Amniotic stem cell (primary cell): ENCODE measurements at places on chromosomes 3 and 15.

- DNase-seq = no peak
These were observed 10.1 kb upstream of the WNT5A start for GRCh38 chr3:55497250-55497649.

DNA sequence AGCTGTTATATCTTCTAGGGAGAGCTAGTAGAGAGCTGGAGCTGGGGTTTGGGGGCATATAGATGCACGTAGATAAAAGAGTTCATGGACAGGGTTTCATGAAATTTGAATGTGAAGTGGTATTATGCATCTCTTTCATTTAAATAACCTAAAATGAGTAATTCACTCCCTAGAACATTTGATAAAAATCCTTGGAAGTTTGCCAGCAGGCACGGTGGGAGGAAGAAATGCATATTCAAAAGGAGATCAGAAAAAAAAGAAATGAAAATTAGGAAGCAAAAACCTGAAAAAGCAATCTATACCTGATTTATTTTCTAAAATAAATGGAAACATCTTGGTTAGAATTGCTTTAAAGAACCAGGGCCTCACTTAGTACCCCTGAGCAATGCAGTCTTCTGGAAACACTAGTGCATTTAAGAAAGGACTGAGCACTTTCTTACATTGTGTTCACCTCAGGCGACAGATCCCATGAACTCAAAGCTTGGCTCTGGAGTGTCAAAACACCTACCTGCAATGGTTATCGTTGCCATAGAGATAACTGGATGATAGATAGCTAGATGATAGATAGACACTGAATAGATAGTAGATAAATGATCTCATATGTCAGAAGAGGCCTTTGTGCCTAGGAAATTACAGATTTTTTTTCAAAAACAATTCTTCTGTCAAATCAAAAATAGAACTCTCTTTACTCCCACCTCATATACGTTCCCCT, 458.6 kb upstream of the THRB start:
- no peak for DNase-seq

GRCh38 chr3:156952011-156952410, 125.9 kb downstream of the LEKR1 start:
- no peak for DNase-seq

DNA sequence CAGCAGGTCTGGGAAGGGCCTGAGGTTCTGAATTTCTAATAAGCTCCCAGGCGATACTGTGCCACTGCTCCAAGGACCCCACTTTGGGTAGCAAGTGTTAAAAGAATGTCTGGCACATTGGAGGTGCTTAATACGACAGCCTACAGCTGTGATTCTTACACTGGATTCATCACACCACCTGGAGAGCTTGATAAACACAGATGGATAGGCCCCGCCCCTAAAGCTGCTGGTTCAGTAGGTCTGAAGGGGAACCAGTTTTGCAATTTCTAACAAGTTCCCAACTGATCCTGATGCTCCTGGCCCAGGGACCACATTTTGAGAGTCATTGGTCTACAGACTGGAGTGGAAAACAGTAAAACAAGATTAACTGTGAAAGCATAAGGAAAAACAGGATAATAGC, 124.8 kb upstream of the ST8SIA2 start:
- DNase-seq = no peak

GRCh38 chr3:82410366-82410765, 648.9 kb upstream of the GBE1 start:
- no peak for DNase-seq

DNA sequence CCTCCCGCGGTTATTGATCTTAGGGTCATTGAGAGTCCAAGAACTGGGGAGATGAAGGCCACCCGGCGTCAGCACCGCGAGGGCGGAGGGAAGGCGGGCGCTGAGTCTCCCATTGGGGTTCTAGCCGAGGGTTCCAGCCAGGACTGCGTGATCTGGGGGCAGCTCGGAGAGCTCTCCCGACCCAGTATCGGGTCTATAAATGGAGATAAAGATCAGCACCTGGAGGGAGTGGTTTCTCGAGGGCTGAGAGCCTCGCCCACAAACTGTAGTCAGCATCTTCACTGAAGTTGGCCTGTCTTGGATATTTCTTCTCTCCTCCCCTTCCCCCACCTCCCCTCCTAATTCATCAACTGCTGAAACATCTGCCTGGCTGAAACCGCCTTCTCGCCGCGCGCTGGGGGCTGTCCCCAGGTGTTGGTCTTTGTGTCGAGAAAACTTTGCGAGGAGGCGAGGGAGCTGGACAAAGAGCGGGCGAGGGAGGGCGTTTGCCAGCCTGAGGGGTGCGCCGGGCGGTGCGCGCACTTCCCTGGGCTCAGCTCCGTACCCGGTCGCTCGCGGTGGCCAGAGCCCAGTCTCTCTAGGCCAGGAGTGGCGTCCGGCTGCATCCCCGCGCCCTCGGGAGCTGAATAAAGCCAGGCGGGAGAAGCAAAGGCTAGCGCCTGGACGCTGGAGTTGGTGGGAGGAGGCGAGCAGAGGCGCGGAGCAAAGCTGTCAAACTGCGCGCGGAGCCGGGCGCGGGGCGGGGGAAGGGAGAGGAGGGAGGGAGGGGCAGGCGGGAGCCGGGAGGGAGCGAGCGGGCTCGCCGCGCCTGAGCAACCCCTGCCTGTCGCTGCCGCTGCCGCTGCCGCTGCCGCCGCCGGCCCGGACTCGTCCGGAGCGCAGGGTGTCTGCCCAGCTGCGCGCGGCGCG, at the start of gene ST8SIA2:
ST8SIA2 (plus strand) TSS at position 811 of the 909 bp plus-strand sequence. CDS start 184 bp downstream, outside the sequence.
- DNase-seq = no peak

GRCh38 chr15:38944536-38944935, 379.9 kb upstream of the RASGRP1 start:
- no peak for DNase-seq

- no peak for DNase-seq
These were observed 298.9 kb downstream of the RPLP1 start for GRCh38 chr15:69751566-69751965.

- no peak for DNase-seq
These were observed 520 bp downstream of the SLC26A6 start for GRCh38 chr3:48634661-48635221.

GRCh38 chr3:176739159-176739558, 458.1 kb downstream of the TBL1XR1 start:
- DNase-seq = no peak

DNA sequence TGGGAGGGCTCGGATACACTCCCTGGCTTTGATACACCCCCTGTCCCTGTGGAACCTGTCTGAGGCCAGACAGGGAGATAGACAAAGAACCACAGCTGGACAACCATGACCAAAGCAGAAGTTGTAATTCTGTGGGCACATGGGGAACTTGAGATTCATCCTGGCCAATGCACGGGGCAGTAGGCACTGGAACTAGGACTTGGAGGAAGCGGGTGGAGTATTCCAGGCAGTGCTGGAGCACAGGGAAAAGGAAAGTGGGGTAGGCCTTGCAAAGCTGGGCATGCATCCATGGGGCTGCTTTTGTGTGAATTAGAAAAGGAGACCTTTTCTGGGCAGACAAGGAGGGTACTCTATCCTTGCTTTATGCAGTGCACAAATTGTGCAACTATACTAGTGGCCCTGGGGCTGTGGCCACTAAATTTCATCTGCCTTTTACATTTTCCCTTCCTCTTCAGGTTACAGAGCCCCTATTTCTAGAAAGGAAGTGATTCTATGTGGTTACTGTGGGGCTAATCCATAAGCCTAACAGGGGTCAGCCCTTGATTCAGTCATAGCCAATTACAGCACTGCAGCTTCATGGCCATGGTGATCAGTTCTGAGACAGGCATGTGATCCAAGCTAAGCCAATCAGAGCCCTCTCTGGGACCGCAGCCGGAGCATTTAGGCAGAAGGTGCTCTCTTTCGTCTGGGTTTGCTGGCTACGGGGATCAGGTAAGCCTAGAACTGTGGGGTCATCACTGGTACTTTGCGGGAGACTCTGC, 21.0 kb downstream of the CRABP1 start:
- no peak for DNase-seq

- peak; percentile 49 for DNase-seq
These were observed 19.2 kb upstream of the KPNA1 start for GRCh38 chr3:122533931-122534334.

- no peak for DNase-seq
These were observed 127.7 kb downstream of the NUP210 start for GRCh38 chr3:13292375-13292774.

DNA sequence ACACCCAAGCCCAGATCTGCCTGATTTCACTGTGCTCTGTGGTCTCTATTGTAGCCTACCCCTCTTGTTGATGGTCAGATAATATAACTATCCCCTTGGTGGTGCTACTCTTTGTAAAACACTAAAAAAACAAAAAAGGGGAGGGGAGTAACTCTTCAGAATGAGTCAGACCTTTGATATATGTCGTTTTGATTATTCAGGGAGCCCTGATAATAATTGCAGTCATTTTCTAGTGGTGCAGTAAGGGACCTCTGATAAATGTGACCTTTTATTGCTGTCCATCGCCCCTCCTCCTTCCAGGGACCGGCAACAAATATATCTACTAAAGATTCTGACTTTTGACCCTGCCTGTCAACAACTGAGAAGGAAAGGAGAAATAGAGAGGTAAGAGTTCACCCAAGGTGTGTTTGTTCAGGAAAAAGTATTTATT, 45.1 kb upstream of the MAGI1 start:
- no peak for DNase-seq

- DNase-seq = no peak
These were observed 150.6 kb downstream of the TPRG1 start for GRCh38 chr3:189322339-189322738.

GRCh38 chr3:178709051-178709450, 172.8 kb downstream of the KCNMB2 start:
- no peak for DNase-seq

GRCh38 chr3:181885868-181886630, 174.3 kb downstream of the SOX2 start:
- DNase-seq = no peak

GRCh38 chr3:33826688-33827087, 28.3 kb downstream of the PDCD6IP start:
- peak; percentile 68 for DNase-seq

- no peak for DNase-seq
These were observed 29.3 kb downstream of the SHQ1 start for GRCh38 chr3:72818905-72819304.

DNA sequence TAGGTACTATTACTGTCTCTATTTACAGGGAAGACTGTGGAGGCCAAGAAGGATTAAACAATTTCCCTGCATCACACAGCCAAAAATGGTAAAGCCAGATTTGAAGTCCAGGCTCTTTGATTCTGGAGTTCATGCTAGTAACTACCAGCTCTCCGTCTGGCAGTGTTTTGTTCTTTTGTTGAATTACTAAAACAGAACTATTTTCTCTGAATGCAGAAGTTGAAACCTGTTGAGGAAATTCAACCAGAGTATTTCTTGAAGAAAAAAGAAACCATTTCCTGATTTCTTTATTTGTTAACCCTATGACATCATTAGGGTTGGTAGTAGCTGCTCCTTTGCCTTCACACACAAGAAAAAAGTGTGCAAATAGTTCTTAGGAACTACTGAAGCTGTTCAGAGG, 34.3 kb downstream of the CRTC3 start:
- DNase-seq = no peak

GRCh38 chr3:4994823-4995499, 15.7 kb downstream of the BHLHE40 start:
- peak; percentile 62 for DNase-seq

GRCh38 chr3:123685780-123686179, 100.9 kb upstream of the HACD2 start:
- DNase-seq = no peak

DNA sequence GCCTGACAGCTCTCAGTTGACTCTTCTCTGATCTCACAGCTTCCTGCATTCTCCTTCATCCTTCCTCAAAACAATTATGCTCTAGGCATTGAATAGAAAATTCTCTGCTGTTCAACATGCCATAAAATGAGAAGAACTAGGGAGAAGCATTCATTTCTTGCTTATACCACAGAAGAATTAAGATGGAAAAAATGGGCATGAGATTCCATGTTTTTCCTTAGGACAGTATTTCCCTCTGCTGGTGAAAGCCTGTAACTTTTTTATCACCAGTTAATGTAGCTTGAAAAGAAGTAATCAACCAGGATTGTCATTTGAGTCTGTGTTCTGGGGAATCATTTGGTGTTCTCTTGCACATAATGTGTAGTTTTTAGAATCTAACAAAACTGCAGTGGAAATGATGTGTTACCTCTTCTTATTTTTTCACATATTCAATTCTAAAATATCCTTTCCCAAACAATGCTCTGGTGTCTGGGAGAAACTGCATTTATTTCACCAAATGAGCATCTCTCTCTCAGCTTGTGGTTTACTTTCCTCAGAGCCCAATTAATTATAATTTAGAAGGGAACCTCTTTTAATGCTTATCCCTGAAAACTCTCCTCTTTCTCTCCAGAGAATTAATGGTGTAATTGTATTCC, 92.8 kb upstream of the DCBLD2 start:
- peak; percentile 15 for DNase-seq

GRCh38 chr3:62233065-62233464, 140.3 kb downstream of the FEZF2 start:
- no peak for DNase-seq

DNA sequence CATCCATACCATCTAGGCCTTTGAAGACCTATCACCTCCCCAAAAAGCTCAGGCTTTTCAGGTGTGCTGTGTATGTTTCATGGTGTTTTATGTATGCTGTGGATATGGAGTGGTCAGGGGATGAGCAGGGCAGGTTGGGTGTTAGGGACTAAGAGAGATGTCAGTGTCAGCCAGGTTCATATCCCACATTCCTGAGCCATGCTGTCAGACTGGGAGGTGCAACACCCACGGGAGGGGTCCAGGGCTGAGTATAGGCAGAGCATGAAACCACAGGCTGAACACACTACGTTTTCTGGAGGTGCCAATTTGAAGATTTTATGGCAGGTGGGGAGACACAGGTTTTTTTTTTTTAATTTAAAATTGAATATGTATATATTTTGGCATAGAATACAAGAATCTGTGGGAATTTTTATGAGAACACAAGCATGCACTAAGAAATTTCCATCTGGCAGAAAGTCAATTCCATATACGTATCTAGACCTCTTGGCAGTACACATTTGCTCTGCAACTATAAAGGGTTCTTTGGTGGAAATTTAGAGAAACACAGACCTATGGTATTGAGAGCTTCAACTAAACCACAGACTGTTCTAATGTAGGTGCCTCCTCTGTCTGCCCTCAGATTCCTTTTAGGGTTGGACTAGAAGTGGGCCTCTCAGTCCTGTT, 101.9 kb upstream of the RNU6-1 start:
- DNase-seq = no peak

DNA sequence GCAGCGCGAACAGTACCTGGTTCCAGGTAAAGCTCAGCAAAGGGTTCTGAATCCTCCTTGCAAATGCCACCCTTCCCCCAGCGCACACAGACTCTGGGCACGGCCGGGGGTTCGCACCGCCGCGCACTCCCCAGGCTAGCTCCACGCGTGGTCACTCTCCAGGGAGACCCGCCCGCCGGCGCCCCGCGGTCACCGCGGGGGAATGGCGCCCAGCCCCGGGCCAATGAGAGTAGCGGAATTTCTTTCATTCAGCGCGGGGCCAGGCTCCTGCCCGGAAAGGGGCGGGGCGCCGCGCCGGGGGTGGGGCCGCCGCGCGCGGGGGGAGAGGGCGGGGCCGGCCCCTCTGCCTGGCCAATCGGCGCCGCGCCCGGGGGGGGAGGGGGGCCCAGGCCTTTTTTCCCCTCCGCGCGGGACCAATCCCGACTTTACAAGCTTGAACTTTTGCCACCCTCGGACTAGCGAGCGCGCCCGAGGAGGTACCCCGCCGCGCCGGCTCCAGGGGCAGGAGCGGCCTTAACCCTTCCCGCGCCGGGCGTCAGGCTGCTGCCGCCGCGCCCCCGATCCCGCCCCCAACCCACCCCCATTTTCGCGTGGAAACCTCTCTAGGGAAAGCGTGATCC, 1.1 kb upstream of the SMAD6 start:
- peak; percentile 94 for DNase-seq

- no peak for DNase-seq
These were observed 107.9 kb downstream of the MYLK start for GRCh38 chr3:123776071-123776782.

GRCh38 chr3:14852717-14853116, 34.0 kb downstream of the FGD5 start:
- DNase-seq = no peak

- DNase-seq = no peak
These were observed 33.5 kb downstream of the SLC9C1 start for GRCh38 chr3:112260563-112260962.
